SK-N-SH (cell line): ENCODE measurements at places on chromosomes 3 and 15. TPM values are rescaled to one million over a fixed set of nuclear protein-coding genes. Genes with fewer than 3 reads are reported as not detected.

DNA sequence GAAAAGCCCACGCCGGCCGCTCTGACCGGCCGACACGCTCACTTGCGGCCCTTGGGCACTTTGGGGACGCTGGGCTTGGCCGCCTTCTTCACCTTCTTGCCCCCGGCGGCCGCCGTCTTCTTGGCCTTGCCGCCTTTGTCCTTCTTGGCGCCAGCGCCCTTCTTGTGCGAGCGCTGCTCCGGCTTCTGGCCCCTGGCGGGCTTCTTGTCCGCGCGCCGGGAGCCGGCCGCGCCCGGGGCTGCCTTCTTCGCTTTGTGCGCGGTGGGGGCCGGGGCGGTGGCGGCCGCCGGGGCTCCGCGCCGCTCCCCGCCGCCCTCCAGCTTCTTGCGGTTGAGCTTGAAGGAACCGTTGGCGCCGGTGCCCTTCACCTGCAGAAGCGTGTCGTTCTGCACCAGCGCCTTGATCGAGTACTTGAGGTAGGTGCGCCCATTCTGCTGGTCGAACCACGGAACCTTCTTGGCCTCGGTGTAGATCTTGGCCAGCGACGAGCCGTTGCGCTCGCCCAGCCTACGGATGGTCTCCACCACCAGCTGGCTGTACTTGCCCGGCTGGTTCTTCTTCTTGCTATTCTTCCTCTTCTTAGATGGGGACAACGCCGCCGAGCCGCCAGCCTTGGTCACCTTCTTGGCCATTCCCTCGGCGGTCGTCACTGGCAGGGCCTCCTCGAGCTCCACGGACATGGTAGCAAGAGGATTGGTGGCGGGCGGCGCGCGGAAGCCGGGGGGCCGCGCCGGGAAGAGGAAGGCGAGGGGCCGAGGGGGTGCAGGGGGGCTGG lies 36.7 kb downstream of the HMCES start:
- peak; percentile 53 for DNase-seq

Gene SOX14
- not detected in 2 replicates for polyA plus RNA-seq

Gene PPP1R14D
- not detected in 2 replicates for polyA plus RNA-seq

Gene SAMD7
- not detected in 2 replicates for polyA plus RNA-seq

GRCh38 chr3:107506458-107506857 lies 16.3 kb upstream of the BBX start:
- no peak for DNase-seq

- DNase-seq = no peak
These were observed 502 bp downstream of the DPH3 start for GRCh38 chr3:16264174-16264707.

Gene BBX
- 13.7 and 14.2 TPM in 2 replicates for polyA plus RNA-seq
